Stimulated activated CD8-positive, alpha-beta memory T cell treated with anti-CD3 and anti-CD28 coated beads, Interleukin-4, amount 100 ng/mL, for 1 hour (primary cell): ENCODE measurements at places on chromosomes 5 and 9.

DNA sequence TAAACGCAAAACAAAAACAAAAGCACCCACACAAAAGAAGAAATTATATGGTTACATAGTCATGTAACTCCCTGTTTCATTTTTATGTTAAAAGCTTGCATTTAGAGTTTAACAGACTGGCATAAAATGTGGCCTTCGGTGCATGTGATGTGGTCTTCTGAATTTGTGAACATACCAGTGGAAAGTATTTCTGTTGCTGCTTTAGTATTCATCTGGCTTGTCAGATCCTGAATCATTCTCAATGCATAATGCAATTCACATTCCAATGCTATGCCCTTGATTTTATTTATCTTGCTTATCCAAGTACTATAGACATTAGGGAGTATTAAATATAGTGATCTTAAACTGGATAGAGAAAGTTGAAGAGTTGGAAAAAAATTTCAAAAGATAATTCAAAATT, 740.2 kb upstream of the ZNF608 start:
- no peak for DNase-seq

- no peak for DNase-seq
Observed at GRCh38 chr9:96025995-96026602, 150.6 kb downstream of the ERCC6L2 start.

DNA sequence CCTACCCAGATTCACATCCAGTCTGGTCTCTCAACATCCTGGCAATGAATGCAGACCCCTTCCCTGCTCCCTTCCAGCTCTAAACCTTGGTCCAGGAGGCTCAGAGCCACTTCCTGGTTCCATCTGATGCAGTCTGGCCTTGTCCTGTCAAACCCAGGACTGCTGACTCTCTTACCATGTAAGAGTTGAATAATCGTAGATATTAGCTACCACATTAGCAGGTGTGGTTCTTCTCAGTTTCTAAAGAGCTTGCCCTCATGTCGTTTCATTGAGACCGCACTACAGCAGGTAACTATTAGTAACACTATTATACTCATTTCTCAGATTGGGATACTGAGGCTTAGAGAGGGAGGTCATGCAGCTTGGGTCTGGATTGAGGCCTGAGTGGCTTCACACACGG, 133.3 kb downstream of the BOD1 start:
- no peak for DNase-seq

- no peak for DNase-seq
Observed at GRCh38 chr9:131197160-131197911, 72.0 kb downstream of the NUP214 start.

GRCh38 chr5:78361631-78361993, 1.2 kb downstream of the SCAMP1 start:
- DNase-seq: no peak

GRCh38 chr9:81822301-81822865, 105.8 kb upstream of the SPATA31D4 start:
- DNase-seq: no peak

GRCh38 chr9:97889941-97890887, 32.1 kb downstream of the TRMO start:
- DNase-seq: peak; percentile 20

DNA sequence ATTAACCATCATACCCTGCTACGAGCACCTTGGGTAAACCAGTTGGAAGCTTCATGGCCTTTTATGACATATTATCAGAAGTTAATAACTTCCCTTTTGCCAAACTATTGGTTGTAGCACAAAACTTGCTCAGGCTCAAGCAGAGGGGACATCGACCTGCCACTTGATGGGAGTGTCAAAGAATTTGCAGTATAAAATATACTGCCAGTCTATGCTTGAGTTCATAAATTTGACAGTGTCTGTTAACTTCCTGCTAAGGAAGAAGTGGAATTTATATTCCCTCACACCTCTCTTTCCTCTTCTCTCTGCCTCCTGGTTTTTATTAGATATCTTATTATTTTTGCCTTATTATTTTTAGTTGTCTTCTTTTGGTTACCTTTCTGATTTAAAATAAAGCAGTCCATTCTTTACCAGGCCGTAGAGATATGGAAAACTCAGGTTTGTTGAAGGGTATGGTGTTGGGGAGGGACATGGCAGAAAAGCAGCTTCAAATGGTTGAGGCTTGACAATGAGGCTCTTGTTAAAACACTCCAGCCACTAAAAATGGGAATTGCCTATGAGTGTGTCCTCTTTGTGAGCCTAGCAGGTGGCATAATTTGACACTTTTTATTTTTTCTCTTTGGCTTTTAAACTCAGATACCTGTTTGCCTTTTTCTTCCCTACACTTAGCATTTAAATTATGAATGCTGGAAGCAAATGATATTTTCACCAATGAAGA, 298.0 kb downstream of the DOCK8 start:
- DNase-seq: no peak

- DNase-seq: no peak
Observed at GRCh38 chr9:5518171-5518936, 8.0 kb downstream of the PDCD1LG2 start.

DNA sequence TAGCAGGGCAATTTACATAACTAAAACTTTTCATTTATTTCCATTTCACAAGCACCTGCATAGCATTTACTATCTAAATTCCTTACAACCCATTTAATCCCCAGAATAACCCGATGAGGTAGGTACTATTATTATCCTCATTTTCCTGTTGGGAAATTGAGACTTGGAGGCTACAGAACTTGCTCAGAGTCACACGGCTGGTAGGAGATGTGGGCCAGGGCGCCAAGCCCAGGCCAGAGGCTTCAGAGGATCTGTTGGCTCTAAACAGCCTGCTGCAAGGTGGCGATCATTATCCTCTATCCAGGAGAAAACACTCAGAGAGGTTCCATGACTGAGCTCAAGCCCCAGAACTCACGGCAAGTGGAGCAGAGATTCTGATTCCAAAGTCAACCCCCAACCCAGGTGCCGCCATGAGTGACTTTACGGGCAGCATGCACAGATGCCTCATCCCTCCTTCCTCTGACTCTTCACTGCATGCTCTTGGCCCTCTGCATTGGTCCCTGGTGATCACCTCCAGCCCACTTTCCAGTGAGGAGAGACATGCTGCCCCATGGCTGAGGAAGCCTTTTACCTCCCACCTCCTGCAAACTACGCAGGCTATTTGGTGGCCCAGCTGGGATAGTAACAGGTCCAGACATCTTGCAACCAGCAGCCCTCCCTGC, 168.4 kb upstream of the FSTL4 start:
- no peak for DNase-seq

DNA sequence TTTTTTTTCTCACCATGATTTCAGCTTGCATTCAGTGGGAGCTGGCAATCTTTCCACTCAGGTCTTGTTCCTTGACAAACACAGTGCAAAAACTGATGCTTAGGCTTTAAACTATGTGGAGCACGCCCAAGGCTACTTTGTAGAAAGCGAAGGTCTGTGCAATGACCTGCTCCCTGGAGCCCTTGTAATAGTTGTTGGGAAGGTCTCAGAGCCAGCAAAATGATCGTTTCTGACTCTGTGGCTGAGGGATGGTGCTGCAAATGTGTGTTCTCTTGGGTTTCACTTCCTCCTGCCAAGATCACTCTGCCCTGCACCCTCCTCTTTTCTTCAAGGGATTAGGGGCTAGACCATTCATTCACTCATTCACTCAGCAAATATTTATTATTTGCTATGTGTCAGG, 249.7 kb upstream of the MAP3K1 start:
- no peak for DNase-seq

- DNase-seq: no peak
Observed at GRCh38 chr9:19631181-19631580, 157.7 kb downstream of the SLC24A2 start.

DNA sequence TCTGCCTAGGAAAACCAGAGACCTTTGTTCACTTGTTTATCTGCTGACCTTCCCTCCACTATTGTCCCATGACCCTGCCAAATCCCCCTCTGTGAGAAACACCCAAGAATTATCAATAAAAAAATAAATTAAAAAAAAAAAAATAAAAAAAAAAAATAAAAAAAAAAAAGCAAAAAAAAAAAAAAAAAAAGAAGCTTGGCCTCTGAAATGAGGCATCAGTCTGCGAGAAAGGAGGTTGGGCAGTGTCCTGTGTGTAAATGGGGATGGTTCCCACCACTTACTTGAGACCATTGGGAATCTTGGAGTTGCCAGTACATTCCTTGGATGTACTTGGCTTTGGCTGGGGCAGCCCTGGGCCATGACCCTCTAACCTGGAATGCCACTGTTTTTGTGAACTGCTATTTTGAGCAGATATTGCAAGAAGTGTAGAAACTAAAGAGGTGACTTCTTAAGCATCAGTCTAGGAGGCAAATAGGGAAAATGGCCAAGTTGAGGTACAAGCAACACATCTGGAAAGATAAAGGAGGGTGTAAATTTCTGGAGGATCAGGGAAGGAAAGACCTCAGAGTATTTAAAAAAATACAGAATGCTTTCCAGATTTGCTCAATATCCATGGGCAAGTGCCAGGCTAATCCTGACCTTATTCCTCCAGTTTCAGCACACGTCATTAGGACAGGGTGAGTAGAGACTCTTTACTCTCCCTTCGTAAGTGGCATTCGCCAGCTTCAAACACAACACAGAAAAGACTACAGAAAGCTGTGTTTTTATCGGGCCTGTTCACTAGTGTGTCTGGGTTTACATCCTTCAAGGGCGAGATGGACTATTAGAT, 58.1 kb downstream of the HSPA4 start:
- no peak for DNase-seq

DNA sequence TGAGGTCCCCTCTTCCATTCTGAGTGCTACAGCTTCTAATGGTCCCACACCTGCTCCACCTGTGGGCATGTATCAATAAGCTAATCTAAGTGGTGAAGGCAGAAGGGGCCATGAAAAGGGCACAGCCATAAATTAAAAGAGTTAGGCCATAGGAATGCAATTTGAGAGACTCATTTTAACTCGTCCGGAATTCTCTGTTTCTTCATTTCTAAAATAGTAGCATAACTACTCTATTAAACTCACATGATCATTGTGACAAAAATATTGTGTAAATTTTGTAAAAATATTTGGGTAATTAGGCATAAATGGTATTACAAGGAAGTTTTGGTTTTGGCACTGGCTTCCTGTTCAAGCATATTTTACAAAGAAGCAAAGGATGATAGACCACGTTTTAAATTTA, 103.1 kb upstream of the TXNDC8 start:
- DNase-seq: no peak

DNA sequence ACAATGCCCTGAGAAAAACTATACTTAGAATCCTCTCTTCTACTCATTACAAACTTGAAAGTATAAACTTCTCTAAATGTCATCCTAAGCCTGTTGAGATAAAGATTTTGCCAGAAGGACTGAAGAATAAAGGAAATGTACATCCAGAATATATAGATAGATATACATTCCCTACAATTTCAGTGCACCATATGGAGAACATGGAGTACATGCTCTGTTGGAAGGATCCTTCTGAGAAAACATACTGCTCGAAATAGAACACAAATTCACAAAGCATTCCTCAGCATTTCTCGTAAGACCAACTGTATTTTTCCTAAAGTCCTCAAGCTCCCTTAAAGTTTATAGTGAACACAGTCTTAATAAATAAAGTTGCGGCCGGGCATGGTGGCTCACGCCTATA, 69.7 kb upstream of the RASA1 start:
- no peak for DNase-seq

DNA sequence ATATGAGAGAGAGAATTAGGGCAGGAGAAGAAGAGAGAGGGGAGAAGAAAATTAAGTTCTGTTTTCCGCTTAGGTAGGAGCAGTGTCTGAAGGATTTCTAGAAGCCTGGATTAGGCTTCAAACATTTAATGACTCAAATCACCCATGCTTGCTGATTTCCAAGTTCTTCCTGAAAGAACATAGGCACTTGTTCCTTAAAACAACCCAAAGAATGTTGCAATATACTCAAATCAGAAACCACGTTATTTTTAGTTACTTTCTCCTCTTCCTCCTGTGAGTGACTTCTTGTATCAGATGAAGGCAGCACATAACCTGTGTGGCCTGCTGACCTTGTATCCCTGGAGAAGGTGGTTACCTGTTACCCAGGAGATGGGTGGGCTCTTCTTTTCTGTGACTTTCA, 351.5 kb upstream of the KLF4 start:
- no peak for DNase-seq

GRCh38 chr9:34310215-34310614, 18.9 kb downstream of the KIF24 start:
- no peak for DNase-seq

DNA sequence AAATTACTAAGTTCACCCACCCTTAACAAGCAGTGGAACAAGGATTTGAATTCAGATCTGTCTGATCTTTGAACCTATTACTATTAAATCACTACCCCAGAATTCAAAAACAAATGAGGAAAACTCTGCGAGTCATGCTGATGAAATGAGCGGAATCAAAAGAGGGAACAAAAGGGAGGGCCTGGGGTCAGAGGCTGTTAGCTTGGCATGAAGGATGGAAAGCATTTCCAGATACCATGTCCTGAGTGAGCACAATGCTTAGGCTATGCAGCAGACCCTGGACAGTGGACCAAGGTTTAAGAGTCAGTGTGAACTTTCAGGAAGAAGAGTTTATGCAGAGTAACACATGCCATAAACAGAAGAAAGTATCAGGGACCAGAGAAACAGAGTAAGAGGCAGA, 30.5 kb downstream of the GRIA1 start:
- DNase-seq: no peak

GRCh38 chr5:142306077-142306502, 18.7 kb downstream of the SPRY4 start:
- DNase-seq: no peak
